ENCODE measurements at places on chromosomes 6 and 20.
A peak's percentile ranks its signal among the peaks of the same experiment; 100 is the strongest.

GRCh38 chr6:168890981-168891365 is 362.7 kb downstream of the THBS2 start:
- DNase-seq: no peak

GRCh38 chr6:83556871-83557270 is 44.5 kb downstream of the PRSS35 start:
- no peak for DNase-seq

DNA sequence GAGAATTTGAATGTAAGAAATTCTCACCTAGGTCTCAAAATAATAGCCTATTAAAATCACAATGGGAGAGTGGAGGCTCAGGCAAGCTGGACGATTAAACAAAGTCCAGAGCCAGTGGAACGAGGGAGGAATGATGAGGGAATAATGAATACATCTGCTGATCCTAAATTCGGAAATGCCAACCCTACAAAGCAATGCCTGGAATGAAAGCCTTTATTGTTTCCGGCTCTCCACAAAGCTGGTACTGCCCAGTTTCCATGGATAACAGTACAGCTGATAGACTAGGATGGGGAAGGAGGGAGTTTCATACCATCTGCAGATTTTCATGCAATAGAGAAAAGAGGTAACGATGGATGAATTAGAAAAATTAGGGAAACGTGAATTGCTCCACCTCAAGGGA is 356.1 kb downstream of the CBLN4 start:
- no peak for DNase-seq

GRCh38 chr6:50816115-50816675 is 2.5 kb upstream of the TFAP2B start:
- peak; percentile 40 for DNase-seq

GRCh38 chr6:166004471-166004870 is 163.2 kb downstream of the TBXT start:
- DNase-seq: no peak

DNA sequence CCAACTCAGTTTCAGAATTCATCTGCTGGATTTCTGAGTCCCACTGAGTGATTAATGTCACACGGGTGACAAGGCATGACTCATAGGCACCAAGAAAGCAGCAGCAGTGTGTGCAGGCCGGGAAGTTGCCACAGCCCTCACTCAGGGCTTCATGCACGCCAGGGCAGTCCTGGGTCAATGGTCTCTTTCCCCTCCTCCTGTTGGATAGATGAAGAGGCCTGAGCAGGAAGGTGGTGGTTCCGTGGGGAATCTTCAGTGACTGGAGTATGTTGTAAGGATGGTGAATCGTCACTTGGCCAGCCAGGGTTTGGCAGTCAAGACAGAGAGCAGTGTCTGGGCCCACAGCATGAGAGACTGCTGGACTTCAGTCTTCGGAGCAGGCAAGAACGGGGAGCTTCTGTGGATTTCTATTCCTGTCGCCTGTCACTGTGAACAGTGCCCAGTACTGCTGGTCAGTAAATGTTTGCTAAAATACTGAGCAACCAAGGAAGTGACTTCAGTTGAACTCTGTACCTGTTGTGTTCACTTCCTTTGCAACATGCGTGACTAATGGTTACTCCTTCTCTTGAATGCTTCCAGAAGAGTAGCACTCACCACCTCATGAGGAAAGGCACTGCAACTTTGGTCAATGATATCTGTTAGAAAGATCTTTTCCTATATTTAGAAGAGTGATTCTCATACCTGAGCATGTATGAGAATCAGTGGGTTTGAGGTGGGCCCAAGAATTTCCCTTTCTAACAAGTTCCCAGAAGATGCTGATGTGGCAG is 62.0 kb upstream of the CD93 start:
- DNase-seq: peak; percentile 71

- DNase-seq: no peak
These were observed 11.1 kb upstream of the LCA5 start for GRCh38 chr6:79548304-79548703.

- DNase-seq: peak; percentile 45
These were observed 40.2 kb upstream of the LRFN2 start for GRCh38 chr6:40627316-40627715.

- no peak for DNase-seq
These were observed 13.0 kb upstream of the TSHZ2 start for GRCh38 chr20:52959125-52959524.
